ENCODE measurements at places on chromosomes 3 and 15. TPM values are rescaled to one million over a fixed set of nuclear protein-coding genes. Genes with fewer than 3 reads are reported as not detected.

Gene GPR176
- total RNA-seq = 1.8 TPM

- DNase-seq = no peak
Measured at GRCh38 chr3:131470377-131470776, 32.4 kb downstream of the MRPL3 start.

Gene ESYT3
- total RNA-seq = 1.4 TPM

DNA sequence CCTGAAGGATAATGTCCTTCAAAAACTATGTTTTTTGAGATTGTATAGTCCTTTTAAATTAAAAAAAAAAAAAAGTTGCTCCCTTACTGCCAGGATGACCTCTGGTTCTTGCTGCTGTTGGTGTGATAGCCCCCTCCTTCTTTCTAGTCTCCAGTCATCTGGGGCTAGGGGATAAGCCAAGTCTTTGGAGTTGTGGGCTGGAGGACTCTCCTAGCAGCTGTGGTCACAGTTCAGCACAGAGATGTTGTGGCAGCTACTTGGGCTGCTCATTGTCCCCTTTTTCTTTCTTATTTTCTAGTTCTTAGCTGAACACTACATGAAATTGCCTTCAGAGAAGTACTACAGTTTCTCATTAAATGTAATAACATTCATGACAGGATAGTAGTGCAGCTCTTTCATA is 39.2 kb upstream of the APH1B start:
- DNase-seq = no peak

GRCh38 chr3:123658852-123659206 is 74.0 kb upstream of the HACD2 start:
- DNase-seq = no peak

Gene HDAC11
- total RNA-seq = 37.5 TPM

- no peak for DNase-seq
Measured at GRCh38 chr15:28131400-28131799, 32.3 kb upstream of the OCA2 start.

DNA sequence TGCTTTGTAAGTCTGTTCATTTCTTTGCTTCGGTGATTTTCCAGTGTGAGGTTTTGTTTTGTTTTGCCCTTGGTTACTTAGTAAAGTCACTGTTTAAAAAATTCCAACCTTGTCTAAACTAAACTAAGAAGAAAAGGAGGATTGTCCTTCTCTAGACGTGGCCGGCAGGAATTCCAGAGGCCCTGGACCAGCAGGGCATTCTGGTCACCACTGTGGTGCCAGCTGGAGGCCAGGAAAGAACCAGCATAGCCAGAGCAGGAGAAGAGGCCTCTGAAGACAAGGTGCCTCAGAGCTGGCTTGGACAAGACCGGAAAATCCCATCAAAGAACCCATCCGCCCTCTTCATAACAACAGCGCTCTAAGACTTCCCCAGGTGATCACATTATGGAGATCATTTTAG is 8.2 kb downstream of the PLOD2 start:
- no peak for DNase-seq

GRCh38 chr15:46039703-46040102 is 404.9 kb downstream of the SQOR start:
- no peak for DNase-seq

- no peak for DNase-seq
Measured at GRCh38 chr15:57890351-57890750, 175.2 kb downstream of the ALDH1A2 start.

- peak; percentile 74 for DNase-seq
Measured at GRCh38 chr3:125644036-125645005, 49.0 kb upstream of the OSBPL11 start.

Gene P2RY13
- total RNA-seq = 1.0 TPM

Gene CCRL2
- 1.2 TPM for total RNA-seq

Gene GOLGA6L7
- total RNA-seq = not detected

GRCh38 chr3:152719264-152719663 is 115.7 kb upstream of the P2RY1 start:
- no peak for DNase-seq

DNA sequence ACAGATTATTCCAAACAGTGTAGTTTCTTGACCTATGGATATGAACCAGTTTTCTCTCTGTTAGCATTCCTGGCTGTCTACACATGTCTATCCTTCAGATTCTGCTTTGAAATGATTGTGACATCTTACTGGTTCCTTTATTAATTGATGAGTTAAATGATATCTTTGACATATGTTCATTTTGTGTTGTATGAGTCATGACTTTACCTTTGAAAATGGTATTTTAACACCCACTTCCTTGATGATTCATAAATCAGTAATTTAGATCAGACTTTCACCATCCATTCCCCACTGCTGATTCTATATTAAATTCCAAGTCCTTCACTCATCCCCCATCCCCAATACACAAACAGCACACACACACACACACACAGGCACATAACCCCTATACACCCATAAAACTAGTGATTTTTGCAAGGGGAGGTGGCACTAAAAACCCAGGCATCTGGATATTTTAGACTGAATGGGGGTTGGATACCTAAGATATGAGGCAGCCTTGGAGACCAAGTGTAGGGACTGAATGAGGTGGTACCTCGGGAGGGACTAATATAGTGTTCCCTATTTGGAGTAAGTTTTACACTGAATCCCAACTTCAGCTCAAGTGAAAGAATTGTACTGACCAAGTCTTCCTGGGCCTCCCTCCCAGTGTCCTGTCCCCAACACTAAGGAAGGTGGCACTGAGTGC is 9.7 kb downstream of the CCK start:
- DNase-seq = no peak

DNA sequence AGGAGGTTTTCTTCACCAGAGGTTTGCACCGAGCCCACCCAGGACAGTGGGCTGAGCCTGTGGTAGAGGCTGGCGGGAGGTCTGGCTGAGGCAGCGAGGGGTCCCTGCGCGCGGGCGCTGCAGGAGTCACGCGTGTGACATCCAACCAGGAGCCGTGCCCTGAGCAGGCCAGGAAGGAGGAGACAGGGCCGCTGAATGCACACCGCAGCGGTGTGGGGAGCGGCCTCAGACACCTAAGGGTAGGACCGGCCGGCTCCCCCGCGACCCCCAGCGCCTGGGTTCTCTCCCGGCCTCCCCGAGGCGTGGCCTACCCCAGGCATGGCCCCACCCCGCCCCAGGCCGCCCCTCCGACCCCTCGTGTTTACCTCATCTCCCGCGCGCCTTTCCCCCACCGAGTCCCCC is 412 bp downstream of the SLC41A3 start:
- peak; percentile 82 for DNase-seq

Gene SOX2
- total RNA-seq = 0.27 TPM

Gene ZNF501
- 5.4 TPM for total RNA-seq

DNA sequence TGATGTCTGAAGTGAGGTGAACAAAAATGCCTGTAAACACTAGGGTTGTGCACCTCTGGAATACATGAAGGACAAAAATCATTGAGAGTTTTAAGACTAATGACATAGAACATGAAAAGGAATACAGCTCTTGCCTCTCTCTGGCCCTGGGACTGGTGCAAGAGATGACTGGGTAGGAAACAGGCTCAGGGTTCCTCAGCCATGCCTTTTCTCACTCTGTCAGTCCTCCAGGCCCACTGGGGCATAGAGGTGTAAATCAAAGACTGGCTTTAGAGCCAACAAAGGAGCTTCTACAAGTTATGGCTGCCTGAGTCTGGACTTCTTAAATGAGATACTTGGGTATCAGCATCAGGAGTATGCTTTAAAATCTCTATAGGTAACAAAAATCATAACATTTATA is 554.7 kb upstream of the KCNMB2 start:
- no peak for DNase-seq

- no peak for DNase-seq
Measured at GRCh38 chr3:148707601-148708380, 10.1 kb downstream of the AGTR1 start.

DNA sequence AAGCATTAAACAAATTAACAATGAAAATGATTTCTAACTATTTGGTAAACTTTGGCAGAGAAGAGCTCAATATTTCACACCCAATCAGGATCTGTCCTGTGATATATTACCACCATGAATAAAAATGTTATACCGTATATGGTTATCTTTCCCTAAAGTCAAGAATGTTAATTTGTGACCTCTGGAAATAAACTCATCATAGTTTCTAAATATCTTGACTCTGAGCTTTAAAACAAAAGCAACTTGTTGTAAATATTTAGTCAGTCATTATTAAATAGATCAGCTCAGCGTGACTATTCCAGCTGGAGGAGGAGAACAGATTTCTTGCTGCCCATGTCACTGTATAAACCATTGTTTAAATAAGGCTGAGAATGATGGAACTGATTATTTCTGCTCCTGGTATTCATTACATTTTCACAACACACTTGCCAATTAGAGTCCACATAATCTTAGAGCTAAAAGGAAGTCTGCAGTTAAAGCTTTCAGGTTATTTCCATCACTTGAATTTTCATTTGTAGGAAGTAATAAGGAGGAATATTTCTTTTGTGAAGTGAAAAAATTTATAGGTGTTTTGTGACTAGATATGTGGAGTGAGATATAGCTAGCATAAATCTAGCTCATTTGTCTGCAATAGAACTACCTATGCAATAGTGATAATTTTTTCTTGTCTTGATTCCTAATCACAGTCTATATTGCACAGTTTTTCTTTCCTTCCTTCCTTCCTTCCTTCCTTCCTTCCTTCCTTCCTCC is 106.5 kb upstream of the P2RY1 start:
- no peak for DNase-seq

- no peak for DNase-seq
Measured at GRCh38 chr3:110180733-110181132, 843.4 kb upstream of the DPPA4 start.

GRCh38 chr3:148062590-148062989 is 635.1 kb upstream of the AGTR1 start:
- DNase-seq = no peak

- DNase-seq = no peak
Measured at GRCh38 chr15:90851114-90851513, 17.3 kb upstream of the FURIN start.

DNA sequence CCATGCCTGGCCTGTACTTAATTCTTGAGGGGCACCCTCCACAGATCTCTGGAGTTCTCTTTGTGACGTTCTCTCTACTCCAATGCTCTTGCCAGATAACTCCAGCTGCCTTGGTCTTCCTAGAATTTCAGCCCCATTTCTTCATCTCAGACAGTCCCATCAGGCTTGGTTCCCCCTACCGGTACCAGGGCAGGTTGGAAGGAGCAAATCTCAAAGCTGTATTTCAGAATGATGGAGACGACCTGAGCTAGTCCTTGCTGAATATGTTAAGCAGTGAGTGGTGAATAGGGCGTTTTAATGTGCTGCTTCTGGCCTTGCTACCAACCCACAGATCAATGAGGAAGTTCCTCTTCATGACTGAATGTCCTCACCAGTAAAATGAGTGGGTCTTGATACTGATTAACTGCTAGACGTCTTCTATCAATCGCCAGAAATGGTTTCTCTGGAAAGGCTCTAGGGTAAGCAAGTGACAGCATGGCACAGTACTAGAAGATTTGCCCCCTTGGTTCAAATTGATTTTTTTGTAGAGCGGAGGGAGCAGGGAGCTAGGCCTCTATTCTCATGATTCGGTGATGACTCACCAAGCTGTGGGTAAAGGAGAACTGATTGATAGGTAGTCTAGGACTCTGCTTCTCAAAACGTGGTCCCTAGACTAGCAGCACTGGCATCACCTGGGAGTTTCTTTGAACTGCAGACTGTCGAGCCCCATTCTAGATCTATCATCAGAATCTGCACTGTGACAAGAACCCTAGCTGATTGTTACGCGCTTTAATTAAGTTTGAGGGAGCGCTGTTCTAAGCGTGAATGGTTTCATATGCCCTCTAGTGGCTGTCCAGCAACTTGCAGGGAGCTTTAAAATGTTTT is 67.8 kb downstream of the UBP1 start:
- DNase-seq = no peak

Gene LEKR1
- 0.78 TPM for total RNA-seq

DNA sequence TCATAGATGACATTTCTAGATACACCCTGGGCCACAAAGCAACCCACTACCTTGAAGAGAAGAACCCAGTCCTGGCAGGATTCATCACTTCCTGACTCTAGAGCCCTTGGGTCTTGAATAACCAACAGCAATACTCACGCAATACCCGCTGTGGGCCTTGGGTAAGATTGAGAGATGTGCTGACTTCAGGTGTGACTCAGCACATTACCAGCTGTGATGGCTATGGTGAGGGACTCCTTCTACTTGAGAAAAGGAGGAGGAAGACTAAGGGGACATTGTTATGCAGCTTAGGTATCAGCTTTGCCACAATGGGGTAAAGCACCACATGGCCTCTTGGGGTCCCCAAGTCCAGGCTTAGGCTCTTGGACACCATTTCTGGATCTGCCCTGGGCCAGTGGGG is 14.9 kb downstream of the C3orf33 start:
- DNase-seq = no peak

Gene SLC6A6
- 14.3 TPM for total RNA-seq

Gene GOLGA8T
- total RNA-seq = 0.65 TPM

DNA sequence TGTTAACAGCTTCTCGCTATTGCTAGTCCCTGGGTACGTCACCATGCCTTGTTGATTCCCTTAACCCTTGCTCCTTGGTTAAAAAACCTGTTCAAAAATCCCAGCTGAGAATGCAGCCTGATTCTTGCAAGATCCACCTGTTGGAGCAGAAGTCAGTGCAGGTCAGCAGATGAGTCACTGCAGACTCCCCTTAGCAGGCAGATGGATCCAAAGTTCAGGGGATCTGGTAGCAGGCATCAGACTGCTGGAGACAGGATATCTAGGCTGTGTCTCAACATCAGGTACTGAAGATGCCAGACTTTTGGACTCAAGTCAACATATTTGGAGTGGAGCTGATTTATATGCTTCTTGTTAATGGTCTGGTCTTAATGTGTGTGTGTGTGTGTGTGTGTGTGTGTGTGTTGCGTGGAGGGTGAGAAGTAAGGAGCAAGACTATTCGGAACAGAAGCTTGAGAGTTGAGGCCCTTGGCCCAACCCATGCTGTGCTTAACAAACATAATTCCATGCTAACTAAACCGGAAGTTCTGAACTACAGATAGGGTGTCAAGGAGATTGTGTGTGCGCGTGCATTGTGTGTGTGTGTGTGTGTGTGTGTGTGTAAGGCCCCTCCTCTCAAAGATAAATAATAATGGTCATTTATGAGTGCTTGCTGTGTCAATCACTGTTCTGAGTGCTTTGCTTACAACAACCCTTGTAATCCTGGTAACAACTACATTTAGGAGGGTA is 1.0 kb upstream of the C3orf52 start:
- DNase-seq = no peak

GRCh38 chr3:82208002-82208710 is 446.7 kb upstream of the GBE1 start:
- DNase-seq = no peak

- no peak for DNase-seq
Measured at GRCh38 chr3:107907996-107908395, 182.8 kb downstream of the CD47 start.

GRCh38 chr3:140708815-140709214 is 31.0 kb downstream of the TRIM42 start:
- no peak for DNase-seq

Gene SLC2A2
- total RNA-seq = not detected

- DNase-seq = no peak
Measured at GRCh38 chr3:15505479-15506165, 15.9 kb downstream of the COLQ start.

Data from Right ventricle myocardium inferior (tissue), 1 donor.